ENCODE measurements at places on chromosomes 6 and 20. TPM values are rescaled to one million over a fixed set of nuclear protein-coding genes. Genes with fewer than 3 reads are reported as not detected.

Gene DEF6
- total RNA-seq: 193 TPM

Gene FBXL4
- 9.8 TPM for total RNA-seq

Gene RNF8
- 8.5 TPM for total RNA-seq

Gene UBD
- not detected for total RNA-seq

Gene RFX6
- not detected for total RNA-seq

Gene IMPG1
- total RNA-seq: not detected

Gene ZSCAN16
- total RNA-seq: 7.8 TPM

Gene TXLNB
- total RNA-seq: 0.52 TPM

Gene KIFC1
- total RNA-seq: 1.3 TPM

Gene CST1
- not detected for total RNA-seq

Gene SLC25A27
- 1.6 TPM for total RNA-seq

Gene KHDC1
- 0.52 TPM for total RNA-seq

Gene PDSS2
- 11.4 TPM for total RNA-seq

Gene KIF25
- not detected for total RNA-seq

Gene EPPIN
- not detected for total RNA-seq

Gene ADTRP
- 24.6 TPM for total RNA-seq

Gene GLO1
- 27.7 TPM for total RNA-seq
